ENCODE measurements at places on chromosomes 5 and 9.

- no peak for DNase-seq
Observed at GRCh38 chr9:91182429-91183225, 179.1 kb downstream of the AUH start.

DNA sequence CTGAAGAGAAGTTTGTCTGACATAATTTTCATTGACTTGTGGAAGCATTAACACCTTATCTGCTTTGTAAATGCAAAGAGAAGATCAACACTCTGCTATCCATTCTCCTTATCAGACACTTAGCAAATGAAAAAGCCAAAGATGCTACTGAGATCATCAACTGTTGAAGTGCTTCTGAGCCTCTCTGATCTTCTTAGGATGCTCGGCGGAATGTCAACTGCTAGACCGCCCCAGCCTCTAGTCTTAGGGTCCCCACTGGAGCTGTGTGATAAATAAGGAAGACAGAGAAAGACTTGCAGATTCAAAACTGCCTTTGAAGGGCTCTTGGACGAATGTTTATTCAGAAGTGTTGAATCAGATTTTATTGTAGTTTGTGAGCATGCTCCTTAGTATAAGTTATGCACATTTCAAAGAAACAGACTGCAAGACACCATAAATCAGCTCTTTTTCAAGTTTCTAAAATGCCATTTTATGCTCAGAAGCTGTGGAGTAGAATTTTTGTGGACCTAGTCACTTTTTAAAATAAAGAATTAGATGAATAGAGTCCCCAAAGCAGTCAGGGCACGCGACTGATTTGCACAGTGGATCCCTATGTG lies 197.9 kb downstream of the DIRAS2 start:
- DNase-seq, result no peak

DNA sequence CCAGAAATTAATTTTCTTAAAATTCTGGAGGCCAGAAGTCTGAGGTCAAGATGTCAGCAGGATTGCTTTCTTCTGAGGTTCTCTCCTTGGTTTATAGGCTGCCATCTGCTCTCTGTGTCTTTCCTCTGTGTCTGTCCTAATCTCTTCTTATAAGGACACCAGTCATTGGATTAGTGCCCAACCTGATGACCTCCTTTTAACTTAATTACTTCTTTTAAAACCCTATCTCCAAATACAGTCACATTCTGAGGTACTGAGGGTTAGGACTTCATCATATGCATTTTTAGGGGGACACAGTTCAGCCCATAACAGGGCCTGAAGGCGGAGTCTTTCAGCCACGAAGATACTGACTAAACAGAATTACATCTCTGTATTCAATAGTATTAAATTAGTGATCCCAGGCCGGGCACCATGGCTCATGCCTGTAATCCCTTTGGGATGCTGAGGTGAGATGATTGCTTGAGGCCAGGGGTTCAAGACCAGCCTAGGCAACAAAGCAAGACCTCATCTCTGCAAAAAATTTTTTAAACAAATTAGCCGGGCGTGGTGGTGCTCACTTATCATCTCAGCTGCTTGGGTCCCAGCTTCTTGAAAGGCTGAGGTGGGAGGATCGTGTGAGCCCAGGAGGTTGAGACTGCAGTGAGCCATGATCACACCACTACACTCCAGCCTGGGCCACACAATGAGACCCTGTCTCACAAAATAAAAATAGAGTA lies 5.9 kb upstream of the RPS6 start:
- no peak for DNase-seq

DNA sequence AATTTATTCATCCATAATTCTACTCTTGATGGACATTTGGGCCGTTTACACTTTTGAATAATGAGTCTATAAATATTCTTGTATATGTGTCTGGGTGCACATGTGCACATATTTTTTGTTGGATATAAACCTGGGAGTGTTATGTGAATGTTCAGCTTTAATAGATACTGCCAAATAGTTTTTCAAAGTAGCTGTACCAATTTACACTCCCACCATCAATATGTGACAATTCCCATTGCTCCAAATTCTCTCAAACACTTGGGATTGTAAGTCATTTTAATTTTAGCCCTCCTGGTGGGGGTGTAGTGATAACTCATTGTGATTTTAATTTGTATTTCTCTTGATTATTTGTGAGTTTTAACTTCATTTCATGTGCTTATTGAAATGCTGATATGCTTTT lies 114.9 kb downstream of the GRIA1 start:
- no peak for DNase-seq

- no peak for DNase-seq
Observed at GRCh38 chr5:54224103-54224826, 86.1 kb downstream of the ARL15 start.

GRCh38 chr5:34584165-34584564 lies 72.0 kb upstream of the RAI14 start:
- no peak for DNase-seq

DNA sequence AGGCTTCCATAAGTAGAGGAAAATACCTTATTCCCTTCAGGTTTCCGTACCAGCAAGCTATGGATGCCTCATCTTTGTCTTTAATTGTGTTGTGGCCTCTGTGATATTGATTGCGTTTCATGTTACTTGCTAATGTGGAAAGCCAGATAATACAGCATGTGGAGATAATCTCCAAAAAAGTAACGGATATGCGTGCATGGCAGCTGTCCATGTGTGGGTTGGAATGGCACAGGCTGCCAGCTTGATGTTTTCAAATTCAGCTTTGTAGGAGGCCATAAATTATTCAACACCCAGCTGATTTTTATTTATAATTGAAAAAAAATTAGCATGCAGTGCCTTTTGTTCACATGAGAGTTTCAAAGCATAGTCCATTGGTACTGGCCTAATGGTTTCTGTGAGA lies 144.9 kb downstream of the GIN1 start:
- peak; percentile 49 for DNase-seq

DNA sequence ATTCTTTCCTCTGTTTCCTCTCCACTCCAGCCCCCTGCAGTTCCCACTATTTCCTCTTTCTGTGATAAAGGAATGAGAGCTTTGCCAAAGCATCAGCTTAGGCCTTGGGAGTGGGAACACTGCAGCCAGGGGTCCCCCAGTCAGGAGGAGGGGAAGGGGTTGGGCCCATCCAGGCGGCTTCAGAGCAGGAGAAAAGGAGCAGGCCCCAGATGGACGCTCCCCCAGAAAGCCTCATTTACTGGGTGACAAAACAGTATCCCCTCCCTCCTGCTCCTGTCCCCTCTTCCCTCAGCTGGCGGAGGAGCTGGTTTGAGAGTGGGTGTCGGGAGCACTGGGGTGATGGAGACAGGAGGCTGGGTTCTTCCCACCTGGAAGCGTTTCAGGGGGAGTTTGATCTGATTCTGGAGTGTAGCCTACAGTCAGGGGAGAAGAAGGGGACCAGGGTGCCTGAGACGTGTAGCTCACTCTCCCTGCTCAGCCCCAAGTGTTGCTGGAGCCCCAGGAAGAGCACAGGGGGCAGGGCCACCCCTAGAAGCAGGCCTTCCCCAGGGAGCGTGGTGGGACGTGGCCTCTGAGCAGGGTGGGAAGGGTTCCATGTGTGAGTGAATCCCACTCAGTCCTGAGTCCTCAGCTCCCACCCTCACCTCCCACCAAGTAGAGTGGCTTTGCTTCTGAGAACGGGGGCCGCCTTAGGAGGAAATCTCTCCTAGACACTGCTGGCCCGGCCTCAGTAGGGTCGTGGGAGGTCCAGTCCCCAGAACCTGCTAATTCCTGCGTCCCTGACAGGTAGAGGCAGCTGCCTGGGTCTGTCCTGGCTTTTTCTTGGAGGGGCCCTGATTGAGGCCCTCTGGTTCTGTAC lies 173.1 kb downstream of the CACNA1B start:
- DNase-seq, result no peak

- DNase-seq, result no peak
Observed at GRCh38 chr5:168329302-168329701, 37.9 kb downstream of the WWC1 start.

GRCh38 chr5:18095061-18095460 lies 460.8 kb downstream of the TAF11L14 start:
- no peak for DNase-seq

- DNase-seq, result peak; percentile 13
Observed at GRCh38 chr5:125295405-125295872, 549.0 kb upstream of the ZNF608 start.

- DNase-seq, result no peak
Observed at GRCh38 chr9:92718086-92719001, 46.3 kb downstream of the BICD2 start.

GRCh38 chr5:62306896-62307689 lies 1.1 kb downstream of the KIF2A start:
- DNase-seq, result peak; percentile 44

- no peak for DNase-seq
Observed at GRCh38 chr9:38233796-38234355, 158.6 kb upstream of the ALDH1B1 start.

DNA sequence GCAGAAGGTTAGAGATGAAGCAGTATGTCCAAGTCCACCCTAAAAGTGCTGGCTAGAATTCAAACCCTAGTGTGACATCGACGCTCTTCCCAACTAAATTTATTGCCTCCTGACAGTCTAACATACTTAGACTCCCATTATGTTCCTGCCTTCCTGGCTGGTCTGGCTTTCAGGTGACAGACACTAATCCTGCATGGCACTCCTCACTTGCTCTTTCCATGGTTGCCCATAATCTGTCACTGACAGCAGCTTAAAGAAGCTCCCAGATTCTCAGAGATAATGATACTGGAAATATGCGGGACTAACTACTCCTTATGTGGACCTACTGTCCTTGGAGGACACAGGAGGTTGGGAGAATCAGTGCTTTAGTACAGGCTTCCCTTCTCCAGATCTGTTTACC lies 41.7 kb upstream of the HTR1A start:
- DNase-seq, result no peak

- DNase-seq, result no peak
Observed at GRCh38 chr9:6006749-6007057, 8.7 kb downstream of the RANBP6 start.

- no peak for DNase-seq
Observed at GRCh38 chr5:113092683-113093082, 116.1 kb downstream of the DCP2 start.

DNA sequence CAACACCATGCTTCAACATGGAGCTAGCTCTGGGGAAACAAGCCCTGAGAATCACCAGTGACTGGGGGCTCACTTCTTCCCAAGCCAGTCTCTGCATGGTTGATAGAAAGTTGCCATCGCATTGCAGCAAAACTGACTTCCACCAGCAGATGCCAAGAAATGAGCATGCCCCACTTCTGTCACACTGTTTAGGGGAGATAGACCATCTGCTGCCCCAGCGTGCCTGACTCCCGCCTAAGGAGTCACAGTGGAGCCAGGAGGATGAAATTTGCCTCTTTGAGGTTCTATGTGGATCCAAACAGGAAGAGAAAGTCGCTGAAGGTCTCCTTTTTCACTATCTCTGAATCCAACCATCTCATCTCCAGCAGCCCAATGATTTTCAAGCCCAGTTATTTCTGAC lies 116.7 kb upstream of the SLIT3 start:
- DNase-seq, result no peak

- DNase-seq, result peak; percentile 50
Observed at GRCh38 chr5:65811004-65811403, 89.0 kb downstream of the NLN start.

- DNase-seq, result no peak
Observed at GRCh38 chr5:1392801-1393565, 48.1 kb upstream of the CLPTM1L start.

- no peak for DNase-seq
Observed at GRCh38 chr5:137600721-137601360, 101.7 kb upstream of the SPOCK1 start.

- no peak for DNase-seq
Observed at GRCh38 chr5:65012301-65012892, 243.7 kb downstream of the CWC27 start.

DNA sequence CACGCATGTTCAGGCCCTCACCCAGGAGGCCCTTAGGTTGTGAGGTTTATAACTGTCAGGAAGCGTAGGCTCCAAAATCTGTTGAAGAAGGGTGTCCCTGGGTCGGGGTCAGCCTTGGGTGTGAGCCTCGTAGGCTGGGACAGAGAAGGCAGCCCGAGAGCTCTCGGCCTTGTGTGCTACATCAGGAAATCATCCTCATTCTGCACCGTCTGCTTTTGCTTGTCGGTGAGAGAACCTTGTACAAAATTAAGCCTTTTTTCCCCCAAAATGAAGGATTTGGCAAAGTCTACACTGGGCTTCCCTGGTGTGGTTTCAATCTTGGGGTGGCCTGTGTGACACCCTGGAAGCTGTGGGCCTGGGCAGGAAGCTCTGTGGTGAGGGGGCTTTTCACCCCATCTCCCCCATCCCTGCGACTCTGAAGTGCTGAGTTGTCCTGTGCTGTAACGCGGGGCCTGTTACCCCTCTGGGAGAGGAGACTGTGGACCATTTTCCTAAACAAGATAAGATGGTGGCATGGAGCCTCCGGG lies 55.3 kb downstream of the AHRR start:
- no peak for DNase-seq

DNA sequence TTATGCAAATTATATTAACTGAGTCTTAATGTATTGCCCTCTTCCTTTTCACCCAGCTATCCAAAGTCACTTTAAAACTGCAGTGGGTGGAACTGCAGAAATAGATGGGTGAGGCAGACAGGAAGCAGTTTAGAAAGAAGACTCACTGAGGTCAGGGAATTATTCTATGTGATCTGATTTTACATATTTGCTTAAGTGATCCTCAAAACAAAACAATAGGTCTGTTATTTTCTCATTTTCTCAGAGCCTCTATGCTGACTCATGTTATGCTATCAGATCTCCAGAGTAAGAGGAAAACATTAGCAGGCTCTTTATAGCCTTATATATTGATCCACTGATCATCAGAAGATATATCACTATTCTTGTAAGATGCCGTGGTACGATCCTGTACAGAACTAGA lies 63.5 kb downstream of the MRPS27 start:
- peak; percentile 35 for DNase-seq

- DNase-seq, result peak; percentile 89
Observed at GRCh38 chr9:100379862-100380261, 27.1 kb upstream of the TEX10 start.

- DNase-seq, result no peak
Observed at GRCh38 chr9:116497095-116497890, 189.8 kb upstream of the TRIM32 start.

DNA sequence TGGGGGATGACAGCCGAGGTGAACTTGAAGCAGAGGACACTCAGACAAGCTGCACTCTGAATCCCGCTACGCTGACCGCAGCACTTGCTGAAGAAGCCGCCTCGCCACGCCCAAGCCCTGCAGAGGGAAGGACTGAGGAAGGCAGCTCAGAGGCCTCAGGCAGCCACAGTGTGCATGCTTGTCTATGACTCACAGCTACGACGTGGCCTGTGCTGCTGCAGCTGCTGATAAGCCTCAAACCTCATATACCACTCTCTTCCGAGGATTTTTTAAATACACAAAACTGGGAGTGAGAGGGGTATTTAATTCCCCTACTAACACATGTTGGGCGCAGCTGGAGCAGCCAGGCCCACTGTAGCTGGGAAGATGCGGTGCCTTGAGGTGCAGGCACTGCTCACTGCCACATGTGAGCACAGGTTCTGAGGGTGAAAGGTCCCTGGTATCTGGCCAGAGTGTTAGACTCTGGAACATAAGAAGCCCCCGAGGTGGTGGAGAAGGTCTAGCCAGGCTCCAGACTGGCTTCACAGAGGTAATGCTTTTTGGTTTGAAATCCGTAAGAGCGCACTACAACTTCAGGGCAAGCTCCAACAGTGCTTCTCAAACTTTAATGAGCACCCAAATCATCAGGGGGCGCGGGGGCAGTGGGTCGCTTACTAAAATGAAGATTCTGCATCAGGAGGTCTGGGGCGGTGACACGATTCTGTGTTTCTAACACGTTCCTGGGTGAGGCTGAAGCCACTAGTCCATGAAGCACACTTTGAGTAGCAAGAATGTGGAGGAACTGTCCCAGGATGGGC lies 196.8 kb downstream of the AUH start:
- peak; percentile 99 for DNase-seq
